HepG2 (cell line): ENCODE measurements at places on chromosomes 4 and X. TPM values are rescaled to one million over a fixed set of nuclear protein-coding genes. Genes with fewer than 3 reads are reported as not detected.

GRCh38 chrX:19893727-19894126 is 6.3 kb upstream of the SH3KBP1 start:
- H3K27ac ChIP-seq: no peak overlapping the region
- DNase-seq: peak; percentile 61
- H3K36me3 ChIP-seq: no peaks in the 10 kb centered on the region
- no peak overlapping the region for H3K4me3 ChIP-seq
- no peaks in the 10 kb centered on the region for H3K27me3 ChIP-seq
- H3K4me1 ChIP-seq: peaks cover 34% of the 10 kb centered on the region

DNA sequence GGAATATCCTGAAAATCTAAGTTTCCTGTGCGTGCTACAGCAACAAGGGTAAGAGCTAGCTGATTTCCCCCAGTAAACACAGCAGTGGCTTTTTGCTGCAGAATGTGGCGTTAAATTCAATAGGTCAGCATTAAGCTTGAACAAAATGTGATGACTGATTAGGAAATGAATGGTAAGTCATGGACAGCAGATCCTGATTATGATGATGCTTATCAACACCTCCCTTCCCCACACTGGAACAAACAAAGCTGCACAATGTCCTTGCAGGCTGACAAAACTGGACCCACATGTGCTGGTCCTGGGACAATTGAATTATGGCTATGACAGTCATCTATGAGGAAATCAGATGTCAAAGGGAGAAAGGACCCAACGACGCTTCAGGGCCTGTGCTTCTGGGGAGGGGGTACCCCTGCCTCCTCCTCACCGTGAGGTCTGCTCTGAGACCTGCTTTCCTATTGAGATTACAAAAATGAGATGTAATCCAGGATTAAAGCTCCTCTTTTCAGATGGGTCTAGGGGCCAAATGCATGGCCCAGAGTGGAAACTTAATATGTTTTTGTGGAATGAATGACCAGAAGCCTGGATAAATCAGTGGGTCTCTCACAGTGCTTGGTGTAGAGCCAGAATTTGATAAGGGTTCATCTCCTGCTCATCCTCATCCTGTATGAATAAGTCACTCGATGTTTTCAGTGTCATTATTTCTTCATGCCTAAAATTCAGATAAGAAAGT is 32.0 kb upstream of the BOD1L1 start:
- H3K36me3 ChIP-seq: no peaks in the 10 kb centered on the region
- no peak overlapping the region for H3K27ac ChIP-seq
- H3K27me3 ChIP-seq: no peaks in the 10 kb centered on the region
- no peak overlapping the region for H3K4me3 ChIP-seq
- no peaks in the 10 kb centered on the region for H3K4me1 ChIP-seq

DNA sequence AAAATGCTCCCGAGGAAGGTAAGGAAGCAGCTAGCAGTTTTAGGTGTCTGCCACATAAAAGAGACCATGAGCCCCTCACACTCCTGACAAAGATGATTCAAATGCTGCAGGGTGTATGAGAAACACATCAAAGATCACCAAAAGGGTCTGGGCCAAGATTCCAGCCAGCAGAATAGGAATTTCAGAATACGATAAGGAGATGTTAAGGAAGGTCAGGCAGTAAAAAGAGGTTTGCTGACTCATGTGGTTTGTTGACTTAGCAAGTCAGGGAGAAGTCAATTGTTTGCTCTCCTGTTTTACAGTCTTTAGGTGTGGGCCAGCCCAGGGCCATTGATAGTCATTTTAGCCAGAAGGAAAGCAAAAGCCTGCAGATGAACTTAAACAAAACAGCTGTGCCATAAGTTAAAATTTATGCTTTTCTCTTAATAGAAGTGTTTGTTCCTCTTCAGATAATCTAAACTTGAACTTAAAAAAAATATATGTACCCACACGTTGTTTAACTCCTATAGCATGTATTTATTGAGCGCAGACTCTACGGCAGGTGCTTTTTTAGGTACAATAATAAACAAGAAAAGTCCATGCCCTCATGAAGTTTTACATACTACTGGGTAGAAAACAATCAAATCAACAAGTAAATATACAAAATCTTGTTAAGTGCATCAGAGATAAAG is 115.6 kb downstream of the CAMK2D start:
- H3K27me3 ChIP-seq: no peaks in the 10 kb centered on the region
- H3K27ac ChIP-seq: peak overlapping the region; percentile 69
- peak; percentile 81 for DNase-seq
- H3K36me3 ChIP-seq: no peaks in the 10 kb centered on the region; the same call in 1 of the 2 replicates

GRCh38 chr4:37538931-37539330 is 147.2 kb downstream of the RELL1 start:
- DNase-seq: no peak
- H3K27me3 ChIP-seq: no peaks in the 10 kb centered on the region
- H3K36me3 ChIP-seq: no peaks in the 10 kb centered on the region

DNA sequence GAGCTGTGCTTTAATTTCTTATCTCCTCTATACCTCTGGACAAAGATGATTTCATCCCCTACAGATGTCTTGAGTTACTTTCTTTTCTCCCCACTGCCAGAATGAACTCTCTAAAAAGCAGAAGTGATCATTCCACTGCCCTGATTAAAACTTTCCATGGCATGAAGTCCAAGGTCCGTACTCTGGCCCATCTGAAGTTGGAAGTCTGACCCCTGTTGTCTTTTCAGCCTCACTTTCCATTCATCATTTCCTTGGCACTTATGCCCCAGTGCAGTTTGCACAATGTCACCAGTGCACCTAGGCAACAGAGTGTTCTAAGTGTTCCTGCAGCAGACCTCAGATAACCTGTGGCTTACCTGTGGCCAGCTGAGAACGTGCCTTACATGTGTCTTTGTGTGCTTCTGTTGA is 242.4 kb downstream of the FRAS1 start:
- no peaks in the 10 kb centered on the region for H3K27me3 ChIP-seq
- H3K27ac ChIP-seq: no peak overlapping the region
- H3K4me3 ChIP-seq: no peak overlapping the region
- H3K4me1 ChIP-seq: peaks cover 24% of the 10 kb centered on the region
- peaks cover 13% of the 10 kb centered on the region; the same call in 1 of the 3 replicates for H3K36me3 ChIP-seq
- peak; percentile 30 for DNase-seq

GRCh38 chr4:118955515-118955914 is 66.9 kb downstream of the SYNPO2 start:
- H3K4me1 ChIP-seq: no peaks in the 10 kb centered on the region
- DNase-seq: no peak
- H3K4me3 ChIP-seq: no peak overlapping the region
- no peaks in the 10 kb centered on the region for H3K27me3 ChIP-seq

DNA sequence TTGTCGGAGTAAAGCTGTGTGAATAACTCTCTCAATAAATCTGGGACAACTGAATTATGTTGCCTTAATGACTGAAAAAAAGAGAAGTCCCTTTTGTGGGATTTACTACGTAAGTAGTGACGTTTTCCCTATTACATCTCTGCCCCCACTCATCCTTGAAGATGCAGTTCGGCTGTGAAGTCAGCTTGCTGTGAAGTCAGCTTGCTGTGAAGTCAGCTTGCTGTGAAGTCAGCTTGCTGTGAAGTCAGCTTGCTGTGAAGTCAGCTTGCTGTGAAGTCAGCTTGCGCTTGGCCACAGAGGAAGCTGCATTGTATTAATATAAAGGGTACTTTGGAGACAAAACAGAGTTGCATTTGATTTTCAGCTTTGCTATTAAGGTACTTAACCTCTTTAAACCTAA is 8.0 kb upstream of the VAMP7 start:
- peaks cover 4% of the 10 kb centered on the region; the same call in 1 of the 3 replicates for H3K27me3 ChIP-seq
- H3K27ac ChIP-seq: no peak overlapping the region
- H3K4me3 ChIP-seq: no peak overlapping the region
- no peaks in the 10 kb centered on the region for H3K4me1 ChIP-seq
- H3K36me3 ChIP-seq: no peaks in the 10 kb centered on the region

GRCh38 chrX:21374994-21375707 is 933 bp downstream of the CNKSR2 start:
- no peaks in the 10 kb centered on the region for H3K36me3 ChIP-seq
- no peaks in the 10 kb centered on the region for H3K27me3 ChIP-seq
- no peak for DNase-seq
- no peaks in the 10 kb centered on the region for H3K4me1 ChIP-seq

DNA sequence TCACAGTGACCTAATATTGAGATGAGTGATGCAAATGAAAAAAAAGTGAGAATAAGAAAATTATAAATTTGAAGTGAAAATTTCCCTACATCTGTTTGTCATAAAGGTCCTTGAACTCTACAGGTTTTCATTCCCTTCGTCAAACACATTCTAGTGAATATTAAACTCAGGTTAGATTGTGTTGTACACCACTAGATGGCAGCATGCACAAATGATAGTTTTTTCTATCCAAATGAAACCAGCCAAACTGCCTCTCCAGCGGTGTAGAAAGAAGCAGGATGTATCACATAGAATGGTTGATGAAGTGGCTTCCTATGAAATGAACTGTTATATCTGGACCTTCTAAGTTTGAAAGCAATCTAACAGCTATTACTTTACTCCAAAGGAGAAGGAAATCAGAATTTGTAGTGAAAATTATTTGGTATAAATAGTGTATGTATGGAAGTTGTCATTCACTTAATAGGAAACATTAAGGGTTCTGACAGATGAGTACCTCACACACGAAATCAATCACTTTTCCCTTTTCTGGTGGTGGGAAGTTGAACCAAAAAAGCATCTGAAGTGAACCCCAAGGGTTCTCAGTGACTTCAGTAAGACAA is 382.7 kb downstream of the UNC5C start:
- no peaks in the 10 kb centered on the region for H3K4me1 ChIP-seq
- H3K27me3 ChIP-seq: no peaks in the 10 kb centered on the region; the same call in 1 of the 2 replicates
- H3K4me3 ChIP-seq: no peak overlapping the region
- DNase-seq: peak; percentile 54
- no peaks in the 10 kb centered on the region for H3K36me3 ChIP-seq
- no peak overlapping the region for H3K27ac ChIP-seq

- H3K4me3 ChIP-seq: no peak overlapping the region
- DNase-seq: no peak
- H3K27me3 ChIP-seq: no peaks in the 10 kb centered on the region
- no peak overlapping the region for H3K27ac ChIP-seq
- H3K36me3 ChIP-seq: no peaks in the 10 kb centered on the region
- H3K4me1 ChIP-seq: no peaks in the 10 kb centered on the region
Observed at GRCh38 chrX:76029385-76029784, 143.5 kb upstream of the PBDC1 start.

- H3K4me3 ChIP-seq: no peak overlapping the region
- DNase-seq: no peak
- no peaks in the 10 kb centered on the region for H3K4me1 ChIP-seq
- no peak overlapping the region for H3K27ac ChIP-seq
- H3K27me3 ChIP-seq: no peaks in the 10 kb centered on the region
- H3K36me3 ChIP-seq: no peaks in the 10 kb centered on the region
Observed at GRCh38 chr4:119014658-119015057, 121.0 kb upstream of the MYOZ2 start.

- no peaks in the 10 kb centered on the region for H3K27me3 ChIP-seq
- H3K36me3 ChIP-seq: no peaks in the 10 kb centered on the region
- no peak overlapping the region for H3K27ac ChIP-seq
- H3K4me1 ChIP-seq: peaks cover 65% of the 10 kb centered on the region
- peak; percentile 65 for DNase-seq
Observed at GRCh38 chr4:139655116-139655515, 10.5 kb upstream of the MGST2 start.

- no peak for DNase-seq
- no peak overlapping the region for H3K27ac ChIP-seq
- H3K4me1 ChIP-seq: no peaks in the 10 kb centered on the region
- H3K36me3 ChIP-seq: no peaks in the 10 kb centered on the region
- no peak overlapping the region for H3K4me3 ChIP-seq
- H3K27me3 ChIP-seq: no peaks in the 10 kb centered on the region
Observed at GRCh38 chrX:28901637-28902036, 314.4 kb downstream of the IL1RAPL1 start.

GRCh38 chr4:157722146-157722545 is 450.7 kb downstream of the GASK1B start:
- no peak overlapping the region for H3K27ac ChIP-seq
- H3K4me1 ChIP-seq: no peaks in the 10 kb centered on the region
- no peaks in the 10 kb centered on the region for H3K27me3 ChIP-seq
- no peak for DNase-seq

GRCh38 chr4:43716721-43717395 is 731.8 kb downstream of the KCTD8 start:
- no peaks in the 10 kb centered on the region for H3K27me3 ChIP-seq
- H3K27ac ChIP-seq: no peak overlapping the region
- H3K4me1 ChIP-seq: no peaks in the 10 kb centered on the region
- H3K36me3 ChIP-seq: no peaks in the 10 kb centered on the region

DNA sequence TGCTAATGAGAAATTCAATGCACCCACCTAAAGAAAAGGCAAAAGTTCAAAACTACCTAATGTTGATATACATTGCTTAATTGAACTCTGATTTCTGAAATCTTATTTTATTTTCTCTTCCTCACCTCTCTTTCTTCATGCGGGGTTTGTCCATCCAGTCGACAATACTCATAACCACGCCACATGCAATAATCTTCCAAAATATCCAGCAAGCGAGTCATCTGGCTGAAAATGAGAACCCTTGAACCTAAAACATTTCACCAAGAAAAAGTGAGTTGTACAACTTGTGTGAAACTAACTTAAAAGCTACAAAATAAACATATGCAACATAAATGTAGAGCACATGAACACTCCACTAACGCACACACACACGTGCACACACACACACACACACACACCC is 26.7 kb downstream of the SMARCA1 start:
- no peaks in the 10 kb centered on the region for H3K27me3 ChIP-seq
- no peak overlapping the region for H3K27ac ChIP-seq
- no peaks in the 10 kb centered on the region for H3K4me1 ChIP-seq

- H3K36me3 ChIP-seq: no peaks in the 10 kb centered on the region
- no peaks in the 10 kb centered on the region for H3K4me1 ChIP-seq
- H3K27ac ChIP-seq: no peak overlapping the region
- no peak overlapping the region for H3K4me3 ChIP-seq
- no peak for DNase-seq
- no peaks in the 10 kb centered on the region for H3K27me3 ChIP-seq
Observed at GRCh38 chr4:11954093-11954492, 525.4 kb upstream of the HS3ST1 start.

- no peaks in the 10 kb centered on the region for H3K4me1 ChIP-seq
- no peaks in the 10 kb centered on the region for H3K27me3 ChIP-seq
- H3K36me3 ChIP-seq: no peaks in the 10 kb centered on the region
Observed at GRCh38 chrX:16188687-16189086, 21.4 kb downstream of the MAGEB17 start.

DNA sequence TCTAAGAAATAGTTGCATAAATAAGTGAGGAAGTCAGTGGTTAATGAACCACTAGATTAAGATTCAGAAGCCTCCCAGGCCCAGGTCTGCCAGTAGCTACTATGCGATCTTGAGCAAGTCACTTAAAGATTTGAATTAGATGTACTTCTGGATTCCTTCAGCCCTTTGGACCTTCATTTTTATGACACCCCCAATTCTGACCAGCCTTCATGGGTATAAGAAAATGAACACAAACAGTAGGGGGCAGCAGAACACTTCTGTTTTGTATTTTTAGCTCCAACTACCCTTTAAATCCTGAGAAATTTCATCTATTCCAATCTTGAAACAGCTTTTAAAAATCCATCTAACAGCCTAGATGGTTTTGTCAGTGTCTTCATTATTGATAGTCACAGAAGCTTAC is 19.0 kb downstream of the TMEM47 start:
- no peak overlapping the region for H3K4me3 ChIP-seq
- H3K27ac ChIP-seq: no peak overlapping the region
- no peaks in the 10 kb centered on the region for H3K27me3 ChIP-seq
- no peaks in the 10 kb centered on the region for H3K4me1 ChIP-seq
- peak; percentile 1 for DNase-seq

Gene ATP2B3
- not detected in 2 replicates for total RNA-seq

Gene TMPRSS11F
- total RNA-seq: not detected in 2 replicates

Gene USP26
- total RNA-seq: not detected in 2 replicates

Gene XAGE1A
- total RNA-seq: not detected in 2 replicates
